Stimulated activated CD8-positive, alpha-beta memory T cell treated with anti-CD3 and anti-CD28 coated beads, Interleukin-4, amount 100 ng/mL, for 4 hours (primary cell): ENCODE measurements at places on chromosomes 5 and 9.

DNA sequence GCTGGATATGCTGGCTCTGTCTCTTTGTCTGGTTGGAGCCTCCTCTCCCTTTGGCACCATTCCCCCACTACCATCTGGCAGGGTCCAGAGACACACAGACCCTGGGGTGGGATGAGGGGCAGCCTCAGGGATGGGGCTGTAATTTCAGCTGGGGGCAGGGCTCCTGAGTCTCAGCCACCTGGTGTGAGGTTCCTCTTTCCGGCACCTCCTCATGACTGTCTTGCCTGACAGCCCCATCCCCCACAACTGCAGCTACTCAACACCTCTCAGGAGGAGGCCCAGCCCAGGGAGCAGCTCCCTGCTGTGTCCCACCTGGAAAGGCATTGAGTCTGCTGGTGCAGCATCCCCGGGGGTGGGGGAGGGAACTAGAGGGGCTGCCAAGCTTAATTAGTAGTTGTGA, 11.7 kb upstream of the RPS14 start:
- no peak for DNase-seq

GRCh38 chr9:89872426-89872912, 267.7 kb downstream of the GADD45G start:
- DNase-seq, result no peak

- DNase-seq, result no peak
These were observed 226.2 kb downstream of the EPB41L4A start for GRCh38 chr5:112192866-112193265.

GRCh38 chr5:81402192-81402930, 8.4 kb upstream of the ACOT12 start:
- DNase-seq, result no peak

DNA sequence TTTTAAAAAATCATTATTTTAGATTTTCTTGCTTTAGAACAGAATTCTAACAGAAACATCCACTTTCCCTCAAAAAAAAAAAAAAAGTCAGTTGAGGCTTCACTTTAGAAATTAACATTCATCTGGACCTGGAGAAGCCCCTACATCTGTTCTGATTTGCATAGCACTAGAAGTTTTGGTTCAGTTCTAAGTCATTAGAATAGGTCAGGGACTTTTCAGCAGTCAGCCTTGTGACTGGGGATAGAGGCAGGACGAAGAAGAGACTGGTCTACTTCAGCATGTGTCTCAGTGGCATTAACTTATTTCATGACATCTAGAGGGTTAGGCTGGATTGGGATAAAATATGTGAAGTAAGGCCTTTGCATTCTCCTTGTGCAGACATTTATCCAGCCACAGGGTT, 215.8 kb upstream of the DAB2 start:
- DNase-seq, result no peak

DNA sequence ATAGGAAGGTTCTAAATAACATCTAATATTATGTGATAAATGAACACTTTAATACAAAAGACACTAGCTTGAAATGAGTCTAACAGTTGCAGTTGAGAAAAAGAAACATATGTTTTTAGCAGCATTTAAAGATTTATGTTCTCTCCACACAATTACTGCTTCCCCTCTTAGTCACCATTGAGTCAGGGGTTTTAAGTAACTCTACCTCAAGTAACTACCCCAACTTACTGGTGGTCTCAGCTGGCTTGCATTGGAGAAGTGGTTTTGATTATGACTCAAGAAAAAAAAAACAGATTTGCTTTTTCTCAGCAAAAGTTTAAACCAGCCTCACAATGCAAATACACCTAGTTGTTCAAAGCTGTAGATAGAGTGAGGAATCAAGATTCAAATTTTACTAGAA, 1216.5 kb upstream of the CDH9 start:
- no peak for DNase-seq

- DNase-seq, result no peak
These were observed 68.9 kb downstream of the PTCH1 start for GRCh38 chr9:95447660-95448420.

GRCh38 chr5:130875656-130876055, 289.4 kb downstream of the HINT1 start:
- no peak for DNase-seq
